ENCODE measurements at places on chromosomes 13 and 19.

GRCh38 chr13:85080691-85081090, 718.5 kb downstream of the SLITRK6 start:
- no peak for DNase-seq

DNA sequence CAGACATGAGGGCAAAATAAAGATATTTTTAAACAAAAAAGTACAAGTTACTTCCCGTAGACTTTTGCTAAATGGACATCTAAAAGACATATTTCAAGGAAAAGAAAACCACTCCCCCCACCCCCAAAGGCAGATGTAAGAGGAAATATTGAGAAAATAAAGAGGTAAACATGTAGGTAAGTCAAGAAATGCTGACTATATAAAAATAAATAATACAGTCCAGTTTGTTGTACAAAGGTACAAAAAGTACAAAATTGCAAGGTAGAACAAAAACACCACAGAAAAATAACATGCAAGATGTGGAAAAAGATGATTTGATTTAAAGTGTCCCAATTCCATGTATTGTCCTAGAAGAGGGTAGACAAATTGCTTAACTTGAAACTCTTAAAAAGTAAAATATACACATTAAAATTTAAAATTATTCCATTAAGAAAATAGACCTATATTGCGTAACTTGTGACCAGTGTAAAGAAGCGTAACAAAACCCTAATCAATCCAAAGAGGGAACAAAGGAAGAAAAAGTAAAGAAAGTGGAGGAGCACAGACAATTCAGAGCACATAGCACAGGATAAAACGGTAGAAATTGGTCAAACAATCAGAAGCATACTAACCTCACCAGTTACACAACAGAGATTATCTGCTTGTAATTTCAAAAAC, 58.4 kb upstream of the FAM216B start:
- DNase-seq = no peak

DNA sequence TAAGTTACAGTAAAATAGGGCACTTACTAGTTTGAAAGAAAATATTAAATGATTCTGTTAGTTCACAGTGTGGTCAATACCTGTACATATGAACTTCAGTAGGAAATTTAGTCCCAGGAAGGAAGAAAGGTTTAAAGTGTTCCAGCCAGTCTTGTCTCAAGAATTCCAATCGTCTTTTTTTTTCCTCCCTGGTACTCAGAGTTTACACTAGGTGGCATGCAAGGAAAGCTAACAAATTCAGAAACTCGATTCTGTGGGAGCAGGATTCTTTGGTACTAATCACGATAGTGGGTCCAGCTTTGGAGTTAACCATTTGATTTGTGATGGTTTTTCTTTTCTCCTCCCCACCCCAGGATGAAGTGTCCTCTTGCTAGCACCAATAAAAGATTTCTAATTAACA, 43.6 kb downstream of the POLR1D start:
- DNase-seq = no peak

- DNase-seq = no peak
Measured at GRCh38 chr19:979318-979741, 4.8 kb upstream of the WDR18 start.

DNA sequence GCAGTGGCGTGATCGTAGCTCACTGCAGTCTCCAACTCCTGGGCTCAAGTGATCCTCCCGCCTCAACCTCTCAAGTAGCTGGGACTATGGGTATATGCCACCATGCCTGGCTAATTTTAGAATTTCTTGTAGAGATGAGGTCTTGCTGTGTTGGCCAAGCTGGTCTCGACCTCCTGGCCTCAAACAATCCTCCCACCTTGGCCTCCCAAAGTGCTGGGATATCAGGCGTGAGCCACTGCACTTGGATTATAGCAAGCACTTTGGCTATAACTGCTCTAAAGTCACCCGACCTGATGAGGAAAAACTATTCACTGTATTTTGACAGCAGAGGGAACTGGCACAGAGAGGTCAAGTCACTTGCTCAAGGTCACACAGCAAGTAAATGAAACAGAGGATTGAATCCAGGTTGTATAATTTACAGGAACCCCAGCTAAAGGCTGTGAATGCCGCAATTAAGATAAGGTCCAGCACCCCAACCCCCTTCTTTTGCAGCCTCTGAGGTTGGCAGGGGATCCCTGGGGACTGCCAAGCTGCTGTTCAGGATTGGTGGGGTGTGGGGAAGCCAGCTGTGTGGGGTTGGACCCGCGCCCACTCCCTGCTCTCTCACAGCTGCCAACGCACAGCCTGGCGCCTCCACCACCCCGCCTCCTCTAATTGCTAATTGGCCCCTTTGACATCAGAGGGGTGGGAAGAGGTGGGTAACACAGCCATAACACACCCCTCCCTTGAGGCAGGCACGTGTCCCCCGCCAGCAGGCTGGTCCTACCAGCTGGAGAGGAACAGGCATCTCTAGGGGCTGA, 6.0 kb downstream of the TMIGD2 start:
- no peak for DNase-seq
